ENCODE measurements at places on chromosomes 2 and 18.
A peak's percentile ranks its signal among the peaks of the same experiment; 100 is the strongest.

- DNase-seq = no peak
These were observed 14.4 kb upstream of the SLC4A5 start for GRCh38 chr2:74357627-74358026.

GRCh38 chr2:28161466-28161865 lies 231.2 kb upstream of the FOSL2 start:
- peak; percentile 70 for DNase-seq

DNA sequence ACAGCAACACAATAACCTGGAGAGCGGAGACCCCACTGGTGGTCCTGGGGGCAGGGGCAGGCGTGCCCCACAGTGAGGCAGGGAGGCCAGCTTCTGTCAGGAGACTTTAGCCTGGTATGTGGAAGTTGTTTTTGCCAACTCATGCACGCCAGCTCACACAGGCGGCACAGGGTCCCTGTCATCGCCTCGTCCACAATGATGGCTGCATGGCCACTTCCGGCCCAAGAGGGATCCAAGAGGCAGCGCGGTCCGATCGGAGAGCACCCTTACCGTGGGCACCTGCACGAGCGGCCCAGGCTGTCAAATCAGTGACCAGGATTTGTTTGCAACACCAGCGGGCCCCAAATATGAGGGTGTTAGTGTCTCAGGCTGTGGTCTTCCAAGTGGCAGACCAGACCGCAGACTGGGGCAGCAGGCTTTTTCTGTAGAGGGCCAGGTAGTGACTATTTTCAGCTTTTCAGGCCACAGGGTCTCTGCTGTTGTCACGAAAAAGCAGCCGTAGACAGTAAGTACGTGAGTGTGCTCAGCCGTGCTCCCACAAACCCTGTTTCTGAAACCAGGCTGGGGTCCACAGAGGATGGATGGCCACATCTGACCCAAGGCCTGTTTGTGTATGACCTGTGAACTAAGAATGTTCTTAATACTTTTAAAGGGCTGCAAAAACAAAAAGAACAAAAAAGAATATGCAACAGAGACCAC lies 21.2 kb downstream of the SNED1 start:
- DNase-seq = no peak

- DNase-seq = no peak
These were observed 63.6 kb downstream of the SPOPL start for GRCh38 chr2:138565230-138565598.

DNA sequence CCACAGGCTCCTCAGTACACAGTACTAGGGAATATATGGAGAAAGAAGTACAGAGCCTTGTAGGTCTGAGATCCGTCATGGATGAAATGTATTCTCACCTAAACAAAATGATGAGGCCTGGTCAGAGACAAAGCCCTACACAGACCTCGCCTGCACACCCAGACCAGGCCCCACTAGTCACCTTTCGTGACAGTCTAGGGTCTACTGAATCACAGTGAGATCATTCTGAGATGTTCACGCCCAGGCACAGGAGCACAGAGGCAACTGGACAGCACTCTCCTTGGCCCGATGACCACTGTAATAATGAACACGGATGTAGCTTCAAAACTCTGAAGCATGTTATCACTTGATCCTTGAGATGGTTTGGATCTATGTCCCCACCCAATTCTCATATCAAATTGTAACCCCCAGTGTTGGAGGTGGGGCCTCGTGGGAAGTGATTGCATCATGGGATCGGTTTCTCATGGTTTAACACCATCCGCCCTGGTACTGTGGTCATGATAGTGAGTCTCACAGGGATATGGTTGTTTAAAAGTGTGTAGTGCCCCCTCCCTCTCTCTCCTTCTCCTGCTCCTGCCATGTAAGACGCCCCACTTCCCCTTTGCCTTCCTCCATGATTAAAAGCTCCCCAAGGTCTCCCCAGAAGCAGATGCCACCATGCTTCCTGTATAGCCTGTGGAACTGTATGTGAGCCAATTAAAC lies 15.1 kb downstream of the DOCK10 start:
- no peak for DNase-seq

DNA sequence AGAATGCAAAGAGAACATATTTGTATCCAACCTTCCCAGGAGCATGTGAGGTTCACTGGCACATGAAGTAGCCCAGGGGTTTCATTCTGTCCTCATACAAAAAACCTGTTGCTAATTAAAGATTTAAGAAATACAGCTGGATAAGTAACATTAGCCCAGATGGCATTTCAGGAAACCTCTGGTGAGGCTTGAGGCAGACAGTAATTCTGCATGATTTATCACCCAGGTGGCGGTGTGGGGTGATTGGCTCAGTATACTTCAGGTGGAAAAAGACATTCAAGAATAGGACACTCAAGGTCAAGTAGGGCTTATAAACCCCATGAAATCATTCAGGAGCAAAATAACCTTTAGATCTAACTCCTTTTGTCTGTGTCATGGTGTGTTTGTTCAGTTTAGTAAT lies 237.4 kb downstream of the RNF144A start:
- no peak for DNase-seq

DNA sequence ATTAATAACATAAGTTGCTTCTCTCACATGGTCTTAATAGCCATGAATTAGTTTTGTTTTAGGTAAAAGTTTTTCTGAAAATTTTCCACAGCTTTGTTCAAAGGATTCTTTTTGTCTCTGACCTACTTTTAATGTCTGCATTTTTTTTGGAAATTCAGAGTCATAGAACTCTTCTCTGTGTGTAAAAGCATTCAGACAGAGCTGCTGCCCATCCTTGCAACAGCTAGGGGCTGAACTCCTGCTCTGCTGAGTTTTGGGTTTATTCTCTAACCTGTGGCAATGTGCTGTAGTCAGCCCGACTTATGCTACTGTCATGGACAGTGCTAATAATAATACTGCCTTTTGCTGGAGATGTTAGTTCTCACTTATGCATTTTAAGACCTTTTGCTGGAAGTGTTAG lies 44.1 kb downstream of the RALBP1 start:
- DNase-seq = no peak

DNA sequence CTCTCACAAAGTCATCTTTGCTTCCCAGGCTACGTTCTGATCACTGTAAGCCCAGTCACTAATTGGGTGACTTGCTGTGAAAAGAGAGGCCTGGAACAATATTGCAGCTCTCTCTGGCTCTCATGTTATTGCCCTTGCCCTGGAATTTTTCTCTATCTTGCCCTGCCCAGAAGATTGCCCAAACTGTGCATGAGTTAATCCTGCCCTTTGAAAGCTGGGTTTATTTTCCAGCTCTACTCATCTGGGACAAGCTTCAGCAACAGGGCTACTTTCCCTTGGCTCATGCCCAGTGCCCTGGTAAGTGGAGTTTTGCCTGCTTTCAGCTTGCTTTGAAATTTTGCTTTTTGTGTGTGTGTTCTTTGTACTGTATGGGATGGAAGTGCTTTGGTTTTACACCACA lies 6.9 kb upstream of the EHBP1 start:
- DNase-seq = no peak

DNA sequence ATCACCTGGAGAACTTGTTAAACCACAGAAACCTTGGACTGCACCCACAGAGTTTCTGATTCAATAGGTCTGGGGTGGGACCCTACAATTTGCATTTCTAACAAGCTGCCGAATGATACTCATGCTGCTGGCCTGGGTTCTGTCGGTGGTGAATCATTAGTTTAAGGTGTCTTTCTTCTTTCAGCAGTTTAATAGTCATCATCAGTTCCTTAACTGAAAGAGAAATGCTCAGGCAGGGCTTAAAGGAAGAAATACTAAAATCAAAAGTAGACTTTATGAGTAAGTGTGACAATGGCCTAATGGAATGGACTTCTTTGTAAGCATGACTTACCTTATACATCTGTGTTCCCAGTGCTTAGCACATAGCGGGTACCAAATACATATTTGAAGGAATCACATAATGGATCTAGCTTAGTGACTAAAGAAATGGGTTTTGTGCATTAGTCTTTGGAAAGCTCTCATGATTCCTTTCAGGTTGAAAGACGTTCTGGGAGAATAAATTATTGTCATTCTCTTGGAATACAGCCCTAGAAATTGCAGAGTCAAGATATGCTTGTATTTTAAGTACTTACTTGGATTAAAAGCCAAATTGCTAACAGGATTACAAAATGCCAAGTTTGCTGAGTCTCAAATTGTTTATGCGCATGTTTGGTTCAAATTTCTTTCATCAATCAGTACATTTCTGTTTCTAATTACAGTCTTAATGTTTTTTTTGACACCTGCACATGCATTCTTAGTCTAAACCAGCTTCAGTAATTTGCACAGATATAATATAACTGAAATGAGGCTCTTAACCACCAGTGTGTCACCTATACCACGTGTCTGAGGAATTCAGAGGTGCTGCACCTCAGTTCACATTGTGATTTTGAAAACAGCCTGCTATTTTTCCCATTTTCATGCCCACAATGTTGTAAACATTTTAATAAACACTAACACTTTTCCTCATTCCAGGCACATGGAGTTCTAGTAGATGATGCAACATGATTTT lies 220.3 kb upstream of the NRP2 start:
- peak; percentile 51 for DNase-seq

DNA sequence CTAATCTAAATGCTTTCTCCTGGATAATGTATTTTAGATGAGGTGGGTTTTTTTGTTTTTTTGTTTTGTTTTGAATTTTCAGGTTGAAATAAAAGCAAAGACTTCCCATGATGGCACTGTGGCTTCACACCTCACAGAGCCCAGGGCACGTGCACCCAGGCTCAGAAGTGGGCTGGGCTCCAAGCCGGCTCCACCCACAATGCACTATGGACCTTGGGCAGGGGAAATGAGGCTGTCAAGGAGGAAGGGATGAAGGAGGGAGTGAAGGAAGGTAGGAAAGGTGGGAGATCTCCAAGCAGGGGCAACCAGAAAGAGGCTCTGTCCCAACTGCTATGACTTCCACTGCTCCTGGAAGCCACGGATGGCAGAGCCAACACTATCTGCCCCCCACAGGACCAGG lies 60.4 kb downstream of the BIN1 start:
- DNase-seq = no peak

GRCh38 chr2:188986839-188987238 lies 12.7 kb downstream of the COL3A1 start:
- no peak for DNase-seq

- DNase-seq = no peak
These were observed 3.1 kb upstream of the SEH1L start for GRCh38 chr18:12944709-12945108.

DNA sequence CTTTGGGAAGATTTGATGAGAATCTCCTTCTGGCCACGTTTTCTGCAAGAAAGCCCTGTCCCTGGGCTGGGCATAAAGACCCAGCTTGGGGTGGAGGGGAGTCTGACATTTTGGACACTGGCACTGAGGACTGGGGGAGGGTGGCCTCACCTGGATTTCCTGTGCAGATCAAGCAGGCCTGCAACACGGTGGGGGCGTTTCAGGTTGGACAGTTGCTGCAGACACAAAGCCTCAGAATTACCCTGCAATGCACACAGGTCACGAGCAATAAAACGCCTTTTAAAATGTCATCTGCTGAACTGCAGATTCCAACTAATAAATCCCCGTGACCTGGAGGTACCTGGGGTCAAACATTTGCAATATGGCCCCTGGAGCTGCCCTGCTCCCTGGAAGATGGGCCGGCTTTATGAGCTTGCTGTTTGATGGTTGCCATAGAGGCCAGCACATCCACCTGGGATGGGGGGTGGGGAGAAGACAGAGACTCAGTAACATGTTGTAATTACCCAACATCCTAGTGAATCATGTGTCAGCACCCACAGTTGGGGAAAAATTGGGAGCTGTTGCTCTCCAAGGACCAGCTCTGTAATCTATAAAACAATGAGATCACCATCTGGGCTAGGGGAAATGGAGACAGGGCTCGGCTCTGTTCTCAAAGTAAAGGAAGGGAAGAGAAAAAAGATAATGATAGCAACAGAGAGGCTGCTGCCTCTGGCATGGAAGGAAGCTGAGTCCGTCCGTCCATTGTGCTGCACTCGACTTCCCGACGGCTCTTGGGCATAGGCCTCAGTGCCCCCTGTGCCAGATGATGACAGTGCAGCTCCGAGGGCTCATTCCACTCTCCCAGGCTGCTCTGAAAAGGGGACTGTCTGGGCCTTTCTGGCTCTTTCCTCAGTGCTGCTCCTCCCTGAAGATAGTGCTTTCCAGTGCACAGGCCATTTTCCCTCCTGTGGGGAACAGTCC lies 340.3 kb downstream of the CYRIA start:
- DNase-seq = no peak

GRCh38 chr2:23346781-23347180 lies 38.2 kb upstream of the KLHL29 start:
- DNase-seq = no peak

GRCh38 chr2:121640380-121641316 lies 8.6 kb downstream of the CLASP1 start:
- no peak for DNase-seq

- no peak for DNase-seq
These were observed 47.7 kb downstream of the DNMT3A start for GRCh38 chr2:25293958-25294562.

- DNase-seq = no peak
These were observed 326.9 kb upstream of the TNP1 start for GRCh38 chr2:217186668-217187159.

DNA sequence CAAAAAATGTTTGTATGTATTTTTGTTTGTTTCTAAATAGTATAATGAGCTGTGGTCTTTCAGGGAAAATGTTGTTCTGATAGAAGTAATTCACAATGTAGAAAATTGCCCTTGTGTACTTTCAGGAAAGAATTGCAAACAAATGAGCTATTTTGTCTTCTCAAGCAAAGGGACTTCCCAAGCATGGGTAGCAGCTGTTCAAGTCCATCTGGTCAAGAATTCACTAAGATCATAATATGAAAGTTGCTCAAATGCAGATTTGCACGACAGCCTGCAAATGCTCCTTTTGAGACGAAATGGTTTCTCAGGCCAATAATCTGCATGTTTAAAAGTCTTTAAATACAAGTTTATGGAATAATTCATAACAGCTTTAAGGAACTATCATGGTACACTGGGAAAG lies 51.9 kb upstream of the HNMT start:
- DNase-seq = no peak

- DNase-seq = no peak
These were observed 4.3 kb upstream of the GPR45 start for GRCh38 chr2:105237045-105237765.

DNA sequence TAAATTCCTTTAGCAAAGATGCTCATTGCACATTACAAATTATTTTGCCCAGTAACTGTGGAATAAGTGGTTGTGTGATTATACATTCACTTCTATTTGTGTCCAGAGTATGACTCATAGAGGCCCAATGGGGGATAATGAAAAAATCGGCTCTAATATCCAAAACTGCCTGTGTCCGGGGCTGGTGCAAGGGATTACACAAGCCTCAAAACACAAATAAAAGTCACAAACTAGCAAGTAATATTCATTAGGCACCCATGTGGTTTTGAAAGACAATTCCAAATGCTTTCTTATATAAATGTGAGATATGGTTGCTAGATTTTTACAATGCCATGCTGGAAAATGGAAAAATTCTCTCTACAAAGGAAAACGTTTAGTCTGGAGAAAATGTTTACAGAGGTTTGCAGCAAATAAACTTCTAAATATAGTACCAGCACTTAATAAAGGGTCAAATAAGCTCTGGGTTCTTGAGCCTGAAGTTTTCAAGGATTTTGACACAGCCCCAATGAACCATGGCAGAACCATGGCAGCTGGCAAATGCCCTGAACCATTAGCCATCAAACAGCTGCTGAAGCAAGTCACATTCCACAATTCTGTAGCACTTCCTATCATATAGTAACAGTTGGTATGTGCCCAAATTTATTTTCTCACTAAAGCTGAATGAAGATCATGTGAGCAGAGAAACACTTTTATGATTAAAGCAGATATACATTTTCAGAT lies 40.5 kb downstream of the IRS1 start:
- DNase-seq = no peak

Measured in AG09319 (cell line).